ENCODE measurements at places on chromosomes 3 and 15.

DNA sequence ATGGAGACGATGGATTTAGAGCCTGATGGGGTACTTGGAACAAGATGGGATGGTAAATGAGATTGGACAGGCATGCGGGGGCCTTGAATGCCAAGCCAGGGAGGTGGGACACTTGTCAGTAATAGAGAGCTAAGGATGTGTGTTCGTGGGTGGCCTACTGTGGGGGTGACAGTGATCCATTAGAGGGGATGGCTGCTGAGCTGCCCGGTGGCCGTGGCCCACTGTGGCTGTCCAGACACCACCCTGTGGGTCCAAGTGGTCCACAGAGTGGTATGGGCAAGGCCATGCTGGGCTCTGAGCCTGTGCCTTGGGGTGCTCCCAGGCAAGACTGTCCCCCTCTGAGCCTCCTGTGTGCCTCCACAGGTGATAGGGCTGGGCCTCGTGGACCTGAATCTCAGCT, 17.5 kb downstream of the CAND2 start:
- DNase-seq, result no peak

DNA sequence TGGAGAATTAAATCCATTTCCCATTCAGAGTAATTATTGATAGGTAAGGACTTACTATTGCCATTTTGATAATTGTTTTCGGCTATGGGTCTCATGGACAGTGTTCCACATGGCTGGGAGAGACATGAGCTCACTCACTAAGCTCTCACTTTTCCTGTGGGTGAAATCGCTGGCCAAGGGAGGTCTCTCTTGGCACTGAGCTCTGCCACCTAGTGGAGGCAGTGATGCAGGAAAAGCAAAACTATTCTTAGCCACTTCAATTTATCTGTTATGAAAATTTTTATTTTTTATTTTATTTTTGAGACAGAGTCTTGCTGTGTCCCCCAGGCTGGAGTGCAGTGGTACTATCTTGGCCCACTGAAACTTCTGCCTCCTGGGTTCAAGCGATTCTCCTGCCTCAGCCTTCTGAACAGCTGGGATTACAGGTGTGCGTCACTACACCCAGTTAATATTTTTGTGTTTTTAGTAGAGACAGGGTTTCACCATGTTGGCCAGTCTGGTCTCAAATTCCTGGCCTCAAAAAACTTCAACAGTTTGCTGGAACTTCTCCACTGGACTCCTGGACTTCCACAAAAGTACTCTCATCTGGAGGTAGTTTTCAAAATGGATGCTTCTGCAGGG, 4.7 kb upstream of the RNF13 start:
- peak; percentile 65 for DNase-seq

GRCh38 chr15:78104566-78105475, 12.5 kb downstream of the SH2D7 start:
- no peak for DNase-seq

DNA sequence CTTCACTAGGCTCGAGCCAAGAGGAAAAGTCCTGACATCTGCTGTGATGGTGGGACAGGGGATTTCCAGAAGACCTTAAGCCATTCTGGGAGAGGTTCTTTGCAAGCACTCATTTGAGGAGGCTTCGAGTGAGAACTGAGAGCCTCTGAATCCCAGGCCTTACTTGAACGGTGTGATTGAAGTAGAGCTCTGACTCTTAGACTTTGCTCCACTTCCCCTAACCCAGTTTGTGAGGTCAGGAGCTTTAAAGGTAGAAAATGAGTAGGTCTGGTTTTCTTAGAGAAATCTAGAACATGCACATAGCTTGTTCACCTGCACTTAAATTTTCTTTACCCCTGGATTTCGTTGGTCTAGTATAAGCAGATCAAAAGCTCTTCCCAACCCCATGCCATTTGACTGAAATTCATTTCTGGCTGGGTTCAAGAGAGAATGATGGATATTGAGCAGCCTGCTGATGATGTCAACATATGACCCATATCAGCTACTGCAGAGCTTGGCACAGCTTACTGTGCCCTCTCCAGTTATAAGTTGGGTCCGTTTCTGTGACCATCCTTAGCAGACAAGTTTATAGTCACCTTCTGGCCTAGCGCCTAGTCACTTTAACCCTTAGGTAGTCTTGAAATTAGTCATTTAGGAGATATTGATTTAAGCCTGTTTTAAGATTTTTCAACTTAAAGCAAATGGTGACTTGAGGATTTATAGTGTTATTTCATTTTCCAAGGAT, 229.2 kb upstream of the CHRM5 start:
- no peak for DNase-seq

DNA sequence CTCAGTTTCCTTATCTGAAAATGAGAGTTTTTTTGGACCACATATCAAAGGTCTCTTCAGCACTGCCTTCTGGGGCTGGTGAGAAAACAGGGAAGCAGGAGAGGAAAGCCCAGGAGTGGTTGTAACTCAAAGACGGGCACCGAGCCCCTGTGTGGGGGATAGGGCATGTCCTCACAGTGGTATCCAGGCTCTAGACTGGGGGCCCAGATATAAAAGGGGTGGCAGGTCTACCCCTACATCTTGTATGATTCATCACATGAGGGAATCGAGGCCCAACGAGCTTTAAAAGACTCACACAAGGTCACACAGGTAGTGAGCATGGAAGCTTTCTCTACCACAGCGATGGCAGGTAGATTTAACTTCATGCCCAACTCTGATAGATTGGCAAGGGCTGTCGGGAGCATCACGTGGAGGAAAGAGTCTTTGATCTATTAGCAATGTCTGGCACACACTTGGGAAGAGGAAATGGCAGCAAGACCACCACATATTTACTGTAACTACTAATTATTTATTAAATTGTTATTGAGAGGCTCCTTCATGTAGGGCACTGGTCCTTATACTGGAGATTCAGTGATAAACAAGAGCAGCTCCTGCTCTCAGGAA, 4.1 kb upstream of the EPHB3 start:
- no peak for DNase-seq

- no peak for DNase-seq
These were observed 113.4 kb downstream of the ETFA start for GRCh38 chr15:76197703-76198455.

DNA sequence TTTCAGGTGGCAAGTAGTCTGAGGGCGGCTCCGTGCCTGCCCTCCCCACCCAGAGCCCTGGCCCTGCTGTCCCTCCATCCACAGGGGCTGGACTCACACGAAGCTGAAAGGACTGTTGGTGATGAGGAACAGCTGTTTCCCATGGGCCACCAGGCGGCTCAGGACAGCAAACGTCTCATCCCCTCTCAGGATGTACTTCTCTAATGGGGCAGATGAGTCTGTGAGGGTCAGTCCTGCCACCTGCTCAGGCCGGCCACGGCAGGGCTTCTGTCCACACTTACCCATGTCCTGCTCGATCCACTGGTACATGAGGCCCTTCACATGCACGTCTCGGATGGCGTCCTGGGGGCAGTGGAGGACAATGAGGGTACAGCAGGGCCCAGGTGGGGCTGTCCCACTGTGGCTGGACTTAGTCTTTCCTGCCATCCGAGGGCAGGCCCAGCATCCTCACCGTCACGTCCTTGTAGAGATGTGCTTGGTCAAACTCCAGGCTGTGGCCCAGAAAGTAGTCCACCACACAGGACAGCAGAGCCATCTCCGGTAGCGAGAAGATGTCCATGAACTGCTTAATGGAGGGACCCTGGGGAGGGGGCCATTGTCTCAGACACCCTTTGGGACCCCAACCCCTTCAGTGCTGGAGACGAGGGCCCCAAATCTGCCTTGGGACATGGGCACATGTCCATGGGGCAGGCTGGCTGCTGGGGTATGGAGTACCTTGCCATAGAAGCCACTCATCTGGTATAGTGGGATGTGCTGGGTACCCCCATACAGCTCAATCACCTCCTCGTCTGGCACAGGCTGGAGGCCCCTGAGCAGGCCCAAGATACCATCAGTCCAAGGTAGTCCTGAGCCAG, 5.7 kb downstream of the NT5DC2 start:
- no peak for DNase-seq

DNA sequence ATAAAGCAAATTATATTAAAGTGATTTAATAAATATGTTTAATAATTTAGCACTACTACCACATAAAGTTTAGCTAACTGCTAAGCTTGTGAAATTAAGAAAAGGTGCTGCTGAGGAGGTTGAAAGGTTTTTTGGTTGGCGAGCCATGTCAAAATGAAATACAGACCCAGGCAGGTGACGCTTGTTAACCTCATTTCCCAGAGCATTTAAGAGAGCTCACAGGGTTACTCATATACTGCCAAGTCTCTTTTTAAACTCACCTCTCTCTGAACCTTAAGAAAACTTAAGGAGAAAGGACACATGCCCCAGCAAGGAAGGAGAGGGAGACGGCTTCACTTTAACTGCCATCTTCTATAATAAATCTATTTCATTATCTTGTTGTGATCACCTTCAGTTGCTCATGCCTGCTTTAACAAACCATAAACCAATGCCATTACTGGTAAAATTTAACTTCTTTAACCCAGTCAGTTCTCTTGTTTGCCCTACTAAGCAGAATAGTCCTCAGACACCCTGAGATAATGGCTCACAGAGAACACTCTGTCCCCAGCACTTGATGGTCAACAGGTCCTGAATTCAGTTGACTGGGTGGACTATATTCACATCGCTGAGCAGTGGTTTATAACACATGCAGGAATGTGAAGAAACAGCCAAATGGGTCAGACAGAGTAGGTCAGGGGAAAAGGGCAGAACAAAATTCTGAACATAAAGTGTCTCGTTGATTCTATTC, 540.1 kb downstream of the UNC13C start:
- no peak for DNase-seq

DNA sequence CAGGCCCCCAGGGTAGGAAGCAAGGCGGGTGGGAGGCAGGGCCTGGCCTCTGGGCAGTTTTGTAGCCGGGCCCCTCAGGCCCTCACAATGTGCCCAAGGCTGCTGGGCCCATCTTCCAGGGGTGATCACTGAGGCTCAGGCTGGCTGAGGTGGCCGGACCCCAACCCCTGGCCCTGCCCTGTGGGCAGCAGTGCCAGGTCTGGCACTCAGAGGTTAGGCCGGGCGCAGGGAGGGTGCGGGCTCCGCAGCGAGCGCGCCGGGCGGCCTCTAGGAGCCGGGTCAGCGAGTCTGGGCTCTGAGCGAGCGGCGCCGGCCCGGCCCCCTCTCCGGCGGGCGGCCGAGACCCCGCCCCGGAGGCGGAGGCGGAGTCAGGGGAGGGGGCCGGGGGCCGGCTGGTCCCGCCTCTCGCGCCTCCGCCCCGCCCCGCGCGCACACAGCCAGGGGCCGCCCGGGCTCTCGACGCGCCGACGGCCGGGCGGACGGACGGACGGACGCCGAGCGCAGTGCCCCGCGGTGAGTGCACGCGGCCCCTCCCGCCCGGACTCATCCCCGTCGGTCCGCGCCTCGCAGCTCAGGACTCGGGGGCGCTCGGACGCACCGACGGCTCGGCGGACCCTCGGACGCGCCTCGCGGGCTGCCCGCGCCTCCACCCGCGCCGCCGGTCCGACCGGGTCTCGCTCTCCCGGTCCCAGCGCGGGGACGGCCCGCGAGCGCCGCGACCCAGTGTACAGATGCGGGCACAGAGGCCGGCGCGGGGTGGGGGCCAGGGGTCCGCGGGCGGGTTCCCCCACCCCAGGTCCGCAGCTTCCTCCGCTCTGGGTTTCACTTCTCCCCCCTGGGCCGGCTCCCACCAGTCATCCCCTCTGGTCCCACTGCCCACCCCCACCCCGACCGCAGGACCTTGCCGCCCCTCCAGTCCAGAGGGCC, at the start of gene FBLN2:
Gene FBLN2 (plus strand): TSS at position 430 of the 927 bp plus-strand sequence. CDS start 21,231 bp downstream, outside the sequence.
- DNase-seq, result peak; percentile 20
